ENCODE measurements at places on chromosomes 16 and 17. TPM values are rescaled to one million over a fixed set of nuclear protein-coding genes. Genes with fewer than 3 reads are reported as not detected.

- DNase-seq: no peak
Observed at GRCh38 chr17:27569884-27570577, 61.0 kb upstream of the LGALS9 start.

DNA sequence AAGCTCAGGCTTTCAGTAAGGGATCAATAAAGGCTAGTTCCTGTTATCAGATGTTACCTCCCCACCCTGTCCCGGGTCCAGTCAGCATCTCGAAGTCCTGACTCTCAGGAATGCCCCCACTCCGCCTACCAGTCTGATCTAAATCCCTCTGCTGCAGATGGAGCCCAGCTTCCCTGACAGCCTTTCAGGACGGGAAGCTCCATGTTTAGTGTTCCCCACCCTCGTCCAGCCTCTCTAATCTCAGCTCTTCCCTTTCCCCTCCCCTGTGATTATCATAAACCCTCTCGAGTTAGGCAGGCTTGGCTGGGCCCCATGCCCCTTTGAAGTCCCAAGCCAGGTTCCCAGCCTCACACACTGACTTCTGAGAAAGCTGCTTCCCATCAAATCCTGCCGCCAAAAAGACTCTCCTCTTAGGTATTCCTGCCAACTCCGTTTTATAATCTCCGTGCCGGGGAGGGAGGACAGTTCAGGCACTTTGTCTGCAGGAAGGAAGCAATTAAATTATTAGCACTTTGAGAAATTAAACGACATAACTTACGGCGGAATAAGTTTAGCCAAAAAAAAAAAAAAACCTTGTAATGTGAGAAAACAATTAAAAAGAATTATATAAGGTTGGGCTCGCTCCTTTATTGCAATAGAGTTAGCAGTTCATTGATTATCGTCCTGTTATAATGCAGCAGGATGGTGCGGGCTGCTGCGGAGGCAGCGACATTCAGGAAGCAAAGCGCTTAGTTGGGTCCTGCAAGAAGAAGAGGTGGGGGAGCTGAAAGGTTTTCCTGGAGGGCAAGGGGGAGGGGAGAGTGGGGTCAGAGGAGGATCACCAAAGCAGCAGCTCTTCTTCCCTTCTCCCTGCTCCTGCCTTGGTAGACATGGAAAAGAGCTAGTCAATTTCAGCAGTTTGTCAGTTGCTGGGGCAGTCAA is 16.8 kb upstream of the ETV4 start:
- DNase-seq: no peak

- no peak for DNase-seq
Observed at GRCh38 chr17:72822358-72823023, 270.0 kb downstream of the SLC39A11 start.

GRCh38 chr16:9580025-9580424 is 488.6 kb downstream of the HAPSTR1 start:
- no peak for DNase-seq

DNA sequence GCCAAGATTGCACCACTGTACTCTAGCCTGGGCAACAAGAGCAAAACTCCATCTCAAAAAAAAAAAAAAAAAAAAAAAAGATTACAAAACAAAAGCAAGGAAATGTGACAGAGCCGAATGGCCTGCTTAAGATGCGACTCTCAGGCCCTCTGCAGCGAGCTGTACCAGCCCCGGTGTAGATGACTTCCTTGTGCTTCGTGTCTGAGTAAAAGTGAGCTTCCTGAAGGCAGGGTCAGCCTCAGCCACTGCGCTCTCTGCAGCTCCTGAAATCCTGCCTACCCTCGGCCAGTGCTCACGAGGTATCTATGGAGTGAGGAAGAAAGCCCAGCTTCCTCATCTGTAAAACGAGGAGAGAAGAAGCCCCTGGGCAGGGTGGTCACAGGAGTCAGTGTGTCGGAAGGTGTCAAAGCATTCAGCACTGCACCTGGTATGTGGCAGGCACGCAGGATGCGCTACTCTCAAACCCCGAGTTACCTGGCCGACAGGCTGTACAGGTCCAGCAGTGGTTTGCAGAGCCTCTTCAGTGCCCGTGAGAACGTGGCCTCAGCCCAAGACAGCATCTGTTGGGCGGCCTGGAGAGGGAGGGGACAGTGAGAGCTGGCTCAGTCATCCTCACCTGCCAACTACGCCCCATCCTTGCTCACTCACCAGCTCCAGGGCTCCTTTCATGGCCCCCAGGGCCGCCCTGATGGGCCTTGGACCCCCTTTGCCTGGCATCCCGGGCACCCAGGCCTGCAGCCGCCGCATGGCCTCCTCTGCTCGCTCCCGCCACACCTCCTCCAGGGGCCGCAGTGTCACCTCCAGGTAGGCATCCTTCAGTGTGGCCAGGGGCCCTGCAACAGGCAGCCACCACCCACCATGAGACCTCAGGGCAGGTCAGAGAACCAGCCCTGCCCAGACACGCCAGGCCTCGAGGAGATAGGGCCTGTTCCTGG is 44.6 kb downstream of the RMI2 start:
- DNase-seq: peak; percentile 17

- DNase-seq: no peak
Observed at GRCh38 chr17:14950686-14951085, 314.4 kb downstream of the PMP22 start.

ALOX12 gene
- not detected for total RNA-seq

CCDC78 gene
- total RNA-seq: 2.9 TPM

Measured in breast epithelium (tissue), 4 donors.